Hypothalamus (tissue), 51 donors: ENCODE measurements at places on chromosomes 12 and 14.

DNA sequence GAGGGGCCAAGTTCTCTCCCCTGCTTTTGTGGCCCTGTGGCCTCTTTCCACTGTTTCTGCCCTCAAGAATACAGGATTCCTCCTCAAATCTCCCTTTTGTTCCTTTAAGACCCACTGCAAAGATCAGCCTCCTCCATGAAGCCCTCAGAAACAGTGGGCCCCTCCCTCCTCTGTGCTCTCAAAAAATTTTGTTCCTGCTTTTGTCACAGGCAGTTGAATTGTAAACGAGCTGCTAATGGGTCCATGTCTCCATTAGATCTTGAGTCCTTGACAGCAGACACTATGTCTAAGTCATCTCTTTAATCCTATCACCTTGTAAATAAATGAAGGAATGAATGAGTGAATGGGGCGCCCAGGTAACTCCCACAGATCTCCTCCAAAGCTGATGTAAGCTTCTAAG lies 175.2 kb downstream of the ESRRB start:
- DNase-seq, result no peak

DNA sequence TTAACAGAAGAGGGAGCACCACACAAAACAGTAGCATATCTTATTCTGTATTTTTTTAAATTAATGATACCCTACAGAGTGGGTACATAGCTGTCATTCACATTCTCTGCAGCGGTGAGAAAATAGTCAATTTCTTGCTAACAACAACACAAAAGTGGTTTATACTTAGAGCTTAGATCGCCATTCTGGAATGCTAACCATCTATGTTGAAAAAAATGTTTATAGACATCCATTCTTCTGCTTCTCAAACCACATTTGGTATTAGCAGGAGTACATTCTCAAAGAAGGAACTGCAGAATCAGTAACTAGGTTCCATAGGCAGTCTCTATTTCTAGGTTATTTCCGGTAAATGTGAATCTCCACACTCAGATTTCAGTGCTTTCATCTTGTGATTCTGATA lies 185.9 kb downstream of the PPFIA2 start:
- DNase-seq, result no peak

GRCh38 chr14:50943261-50943942 lies 881 bp downstream of the PYGL start:
- no peak for DNase-seq

DNA sequence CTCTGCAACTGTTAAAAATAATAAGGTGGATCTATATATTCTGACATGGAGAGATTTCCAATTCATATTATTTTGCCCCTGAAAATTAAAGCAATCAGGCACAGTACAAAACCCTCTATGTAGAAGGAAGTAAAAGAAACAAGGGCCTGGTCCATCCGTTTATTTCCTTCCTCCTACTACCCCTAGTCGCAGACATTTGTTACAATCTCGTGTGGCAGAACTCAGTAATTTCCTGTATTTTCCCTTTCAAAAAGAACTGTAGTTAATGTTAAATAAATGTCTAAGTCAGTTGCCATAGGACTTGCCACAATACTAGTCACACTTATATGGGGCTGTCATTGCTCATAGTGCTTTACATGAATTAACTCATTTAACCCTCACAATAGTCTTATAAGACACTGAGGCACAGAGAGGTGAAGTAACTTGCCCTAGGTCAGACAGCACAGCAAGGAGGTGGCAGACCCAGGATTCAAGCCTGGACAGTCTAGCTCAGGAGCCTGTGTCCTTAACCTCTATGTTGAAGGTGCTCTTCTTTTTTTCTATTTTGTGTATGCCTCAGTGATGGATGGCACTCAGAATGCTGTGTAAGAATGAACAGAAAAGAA lies 24.2 kb downstream of the NINJ2 start:
- no peak for DNase-seq

DNA sequence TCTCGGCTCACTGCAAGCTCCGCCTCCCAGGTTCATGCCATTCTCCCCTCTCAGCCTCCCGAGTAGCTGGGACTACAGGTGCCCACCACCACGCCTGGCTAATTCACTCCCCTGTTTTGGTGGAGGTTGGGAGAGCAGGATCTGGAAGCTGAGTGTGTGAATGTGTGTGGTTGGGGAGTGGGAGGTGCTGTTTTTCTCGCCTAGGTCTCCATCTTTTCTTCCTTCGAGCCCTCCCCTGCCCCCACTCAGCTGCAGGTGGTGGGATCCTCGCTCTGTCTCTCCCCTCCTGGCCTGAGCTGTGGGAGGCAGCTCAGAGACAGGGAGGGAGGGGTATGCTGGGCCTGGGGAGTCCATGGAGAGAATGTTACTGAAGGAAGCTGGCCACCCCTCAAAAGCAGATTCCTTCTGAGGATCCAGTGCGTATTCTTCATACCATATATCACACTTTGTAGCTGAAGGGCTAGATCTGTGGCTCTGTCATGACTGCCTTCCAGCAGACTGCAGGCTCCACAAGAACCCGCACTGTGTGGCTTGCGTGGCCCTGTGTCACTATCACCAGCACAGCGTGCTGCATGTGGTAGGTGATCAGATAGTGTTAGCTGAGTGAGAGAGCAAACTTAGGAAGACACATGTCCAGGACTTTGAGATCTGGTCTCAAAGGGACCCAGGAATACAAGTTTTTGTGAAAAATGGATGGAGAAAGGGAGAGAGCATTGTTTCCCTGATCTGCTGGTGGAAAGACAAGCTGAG lies 2.8 kb downstream of the KRT83 start:
- no peak for DNase-seq

GRCh38 chr14:24463884-24464785 lies 21.6 kb upstream of the SDR39U1 start:
- no peak for DNase-seq

DNA sequence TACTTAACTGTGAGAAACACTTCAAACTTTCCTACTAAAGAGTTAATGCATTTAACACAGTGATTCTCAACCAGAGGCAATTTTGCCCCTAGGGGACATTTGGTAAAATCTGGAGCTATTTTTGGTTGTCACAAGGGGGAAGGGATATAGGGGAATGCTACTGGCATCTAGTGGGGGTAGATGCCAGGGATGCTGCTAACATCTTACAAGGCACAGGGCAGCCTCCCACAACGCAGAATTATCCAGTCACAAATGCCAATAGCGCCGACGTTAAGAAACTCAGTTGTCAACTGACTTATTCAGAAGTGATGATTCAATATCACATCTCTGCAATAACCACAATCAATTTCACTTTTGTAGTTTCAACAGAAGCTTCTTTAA lies 2.0 kb downstream of the EEA1 start:
- DNase-seq, result no peak

- no peak for DNase-seq
Observed at GRCh38 chr12:26982866-26983265, 31.3 kb downstream of the TM7SF3 start.

DNA sequence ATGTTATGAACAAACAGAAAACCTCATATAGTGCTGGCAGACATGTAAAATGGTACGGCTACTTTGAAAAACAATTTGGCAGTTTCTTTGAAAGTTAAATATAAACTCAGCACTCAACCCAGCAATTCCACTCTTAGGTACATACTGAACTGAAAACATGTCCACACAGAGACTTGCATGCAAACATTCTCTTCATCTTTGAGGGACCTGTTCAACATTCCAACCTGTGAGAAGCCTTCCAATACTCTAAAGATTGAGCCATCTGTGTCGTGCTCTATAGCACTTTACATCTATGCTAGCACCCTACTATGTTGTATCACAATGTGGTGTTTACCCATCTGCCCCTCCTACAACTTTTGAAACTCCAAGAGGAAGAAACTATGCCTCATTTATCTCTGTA lies 79.3 kb downstream of the DNAI7 start:
- no peak for DNase-seq

DNA sequence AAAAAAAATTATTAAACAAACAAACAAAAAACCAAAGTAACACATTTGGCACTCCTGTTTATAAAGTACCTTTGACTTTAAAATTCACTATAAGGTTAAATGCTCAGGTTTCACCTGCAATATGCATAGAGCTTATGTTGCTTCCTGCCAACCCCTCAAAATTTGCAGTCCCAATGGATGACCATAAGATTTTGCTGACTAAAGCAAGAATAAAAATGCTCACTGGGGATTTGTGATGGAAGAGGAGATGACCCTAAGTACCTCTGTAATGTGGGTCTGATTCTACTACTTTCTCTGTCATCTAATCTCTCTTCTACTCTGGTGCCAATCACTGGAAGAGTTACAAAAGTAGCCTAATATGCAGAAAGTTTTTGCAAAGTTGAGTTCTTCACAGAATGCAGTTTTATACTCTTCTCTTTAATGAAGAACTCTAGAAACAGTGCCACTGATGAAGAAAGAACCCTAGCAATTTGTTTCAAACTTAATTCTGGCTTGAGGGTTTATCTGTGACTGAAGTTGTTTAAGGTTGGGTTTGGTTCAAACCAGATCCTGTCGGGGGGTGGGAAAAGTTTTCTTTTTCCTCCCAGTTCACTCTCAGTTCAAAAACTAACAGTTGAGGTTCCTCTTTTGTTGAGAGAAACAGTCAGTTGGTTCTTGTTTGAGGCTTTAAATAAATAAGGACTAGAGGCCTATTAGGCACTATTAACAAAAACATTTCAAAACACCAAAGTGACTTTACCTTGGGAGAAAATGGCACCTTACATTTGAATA lies 10.9 kb downstream of the WASHC3 start:
- DNase-seq, result no peak

GRCh38 chr12:99389751-99390150 lies 257.8 kb upstream of the GARIN6 start:
- DNase-seq, result no peak

- DNase-seq, result no peak
Observed at GRCh38 chr12:24738441-24738840, 210.5 kb downstream of the BCAT1 start.

DNA sequence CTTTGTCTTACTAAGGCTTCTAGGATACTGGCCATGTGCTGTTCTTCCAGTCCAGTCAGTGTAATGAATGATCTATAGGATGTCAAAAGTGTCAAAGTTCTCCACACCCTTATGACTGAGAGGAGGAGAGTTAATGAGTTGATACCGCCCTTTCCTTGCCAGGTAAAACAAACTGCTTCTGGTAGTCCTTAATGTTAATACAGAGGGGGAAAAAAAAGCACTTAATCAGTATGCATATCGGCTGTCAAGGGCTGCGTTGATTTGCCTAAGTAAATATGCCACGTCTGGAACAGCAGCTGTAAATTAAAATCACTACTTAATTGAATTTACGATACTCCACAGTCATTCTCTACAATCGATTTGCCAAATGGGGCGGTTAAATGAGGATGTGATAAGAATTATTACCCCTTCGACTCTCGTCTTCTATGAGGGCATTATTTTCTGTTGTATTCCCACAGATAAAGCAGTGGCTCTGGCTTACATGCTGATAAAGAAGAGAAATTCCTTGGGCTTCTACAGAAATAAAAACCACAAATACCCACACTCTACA lies 416.0 kb downstream of the KCNH5 start:
- DNase-seq, result no peak

DNA sequence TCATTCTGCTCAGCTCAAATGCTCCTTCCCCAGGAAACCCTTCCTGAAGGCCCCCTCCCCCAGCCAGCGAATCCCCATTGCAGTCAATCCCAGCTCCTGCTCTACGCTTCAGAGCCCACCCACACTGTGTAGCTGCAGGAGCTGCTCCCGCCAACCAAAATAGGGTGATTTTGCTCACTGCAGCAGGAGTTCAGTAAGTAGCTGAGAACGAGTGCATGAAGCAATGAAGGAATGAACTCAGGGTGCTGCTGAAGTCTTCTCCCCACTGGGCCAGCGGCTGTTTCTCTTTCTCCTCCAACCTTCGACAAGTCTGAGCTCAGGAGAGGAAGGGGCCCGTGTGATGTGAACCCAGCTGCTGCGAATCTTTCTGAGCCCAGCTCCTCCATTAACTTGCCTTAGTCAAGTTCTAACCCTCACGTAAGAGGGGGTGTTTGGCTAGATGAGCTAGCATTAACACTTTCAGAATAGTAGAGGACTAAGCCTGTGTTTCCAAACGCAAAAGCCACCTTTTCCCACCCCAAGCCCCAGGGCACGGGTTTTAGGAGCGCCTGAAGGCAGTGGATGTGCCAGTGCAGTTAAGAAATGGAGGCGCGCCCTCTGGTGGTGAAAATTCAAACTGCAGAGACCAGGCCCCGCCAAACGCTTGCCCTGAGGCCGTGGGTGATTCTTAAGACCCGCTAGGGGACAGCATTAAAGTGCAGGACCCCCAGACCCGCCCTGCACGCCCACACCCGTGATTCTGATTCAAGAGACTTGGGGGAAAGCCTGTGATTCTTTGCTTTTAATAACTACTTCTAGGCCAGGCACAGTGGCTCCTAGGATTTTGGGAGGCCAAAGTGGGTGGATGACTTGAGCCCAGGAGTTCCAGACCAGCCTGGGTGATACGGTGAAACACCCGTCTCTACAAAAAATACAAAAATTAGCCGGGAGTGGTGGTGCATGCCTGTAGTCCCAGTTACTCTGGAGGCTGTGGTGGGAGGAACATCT lies 11.9 kb upstream of the SERPINA4 start:
- peak; percentile 14 for DNase-seq

GRCh38 chr14:103241531-103241930 lies 92.5 kb upstream of the EIF5 start:
- no peak for DNase-seq

DNA sequence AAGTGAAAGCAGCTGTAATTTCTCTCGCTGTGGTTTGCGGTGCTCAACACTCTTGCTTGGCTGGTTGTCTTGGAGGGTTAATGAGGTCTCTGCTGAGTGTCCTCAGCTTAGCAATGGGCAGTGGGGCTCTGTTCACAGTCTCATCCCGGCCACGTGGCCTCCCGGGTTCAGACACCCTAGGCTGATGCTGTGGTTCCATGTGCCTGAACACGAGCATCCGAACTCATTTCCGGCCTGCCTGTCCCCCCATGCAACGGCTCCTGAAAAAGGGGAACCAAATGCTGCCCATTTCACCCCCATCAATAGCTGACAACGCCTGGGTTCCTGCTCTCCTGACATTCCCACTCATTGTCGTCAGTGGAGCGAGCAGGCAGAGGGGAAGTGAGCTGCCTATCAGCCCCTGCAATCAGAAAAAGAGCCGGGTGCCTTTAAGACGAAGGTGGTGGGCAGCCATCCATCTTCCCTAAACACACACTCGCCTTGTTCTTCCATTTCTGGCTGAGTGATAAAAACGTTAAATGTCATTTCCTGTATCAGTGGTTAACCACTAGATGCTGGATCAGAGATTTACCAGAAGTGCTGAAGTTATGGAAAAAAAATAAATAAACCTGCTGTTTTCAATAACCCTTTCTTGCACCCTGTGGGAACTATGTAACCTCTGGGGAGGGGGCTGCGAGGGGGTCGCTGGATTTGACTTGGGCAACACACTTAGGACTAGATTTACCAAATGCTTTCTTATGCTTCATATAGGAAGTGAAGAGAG lies 60.3 kb upstream of the BCL2L14 start:
- no peak for DNase-seq

GRCh38 chr14:94936401-94936892 lies 166.5 kb upstream of the GSC start:
- peak; percentile 58 for DNase-seq

GRCh38 chr12:94812345-94812744 lies 162.0 kb upstream of the TMCC3 start:
- no peak for DNase-seq
